GM20000 (cell line): ENCODE measurements at places on chromosomes 2 and 18.

DNA sequence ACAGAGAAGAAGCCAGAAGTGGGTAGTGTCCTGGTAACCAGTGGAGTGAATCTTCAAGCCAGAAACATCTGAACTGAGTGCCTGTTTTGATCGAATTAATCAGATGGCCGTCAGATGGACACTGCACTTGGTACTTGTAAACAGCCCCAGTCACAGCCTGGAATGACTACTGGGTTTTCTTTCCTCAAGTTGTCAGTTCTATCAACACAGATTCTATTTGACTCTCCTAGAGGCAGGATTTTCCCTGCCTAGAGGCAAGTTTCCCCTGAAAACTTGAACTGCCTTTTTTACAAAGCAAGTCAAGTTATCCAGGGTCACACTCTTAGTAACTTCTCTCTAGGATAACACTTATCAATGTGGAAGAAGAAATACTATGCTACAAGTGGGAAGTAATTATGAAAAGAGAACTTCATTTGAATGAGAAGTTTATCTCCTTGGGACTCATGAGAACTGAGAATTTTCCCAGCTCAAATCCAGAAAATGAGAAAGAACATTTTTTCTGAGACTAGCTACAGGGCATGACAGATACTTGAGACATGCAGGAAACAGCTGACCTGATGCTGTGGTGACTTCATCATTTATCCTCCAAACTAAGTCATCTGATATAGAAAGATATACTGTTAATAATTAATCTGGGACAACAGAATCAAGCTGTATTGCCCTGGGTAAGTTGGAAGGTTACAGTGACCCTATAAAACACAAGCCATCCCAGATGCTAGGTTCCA lies 36.0 kb downstream of the SULT1C2 start:
- DNase-seq, result no peak

- no peak for DNase-seq
Observed at GRCh38 chr2:170823898-170824215, 7.2 kb downstream of the GAD1 start.

- DNase-seq, result no peak
Observed at GRCh38 chr2:70633508-70633907, 79.9 kb upstream of the TGFA start.

GRCh38 chr2:190809876-190810525 lies 70.6 kb upstream of the GLS start:
- no peak for DNase-seq

GRCh38 chr2:30641765-30642345 lies 165.4 kb downstream of the CAPN13 start:
- DNase-seq, result no peak

DNA sequence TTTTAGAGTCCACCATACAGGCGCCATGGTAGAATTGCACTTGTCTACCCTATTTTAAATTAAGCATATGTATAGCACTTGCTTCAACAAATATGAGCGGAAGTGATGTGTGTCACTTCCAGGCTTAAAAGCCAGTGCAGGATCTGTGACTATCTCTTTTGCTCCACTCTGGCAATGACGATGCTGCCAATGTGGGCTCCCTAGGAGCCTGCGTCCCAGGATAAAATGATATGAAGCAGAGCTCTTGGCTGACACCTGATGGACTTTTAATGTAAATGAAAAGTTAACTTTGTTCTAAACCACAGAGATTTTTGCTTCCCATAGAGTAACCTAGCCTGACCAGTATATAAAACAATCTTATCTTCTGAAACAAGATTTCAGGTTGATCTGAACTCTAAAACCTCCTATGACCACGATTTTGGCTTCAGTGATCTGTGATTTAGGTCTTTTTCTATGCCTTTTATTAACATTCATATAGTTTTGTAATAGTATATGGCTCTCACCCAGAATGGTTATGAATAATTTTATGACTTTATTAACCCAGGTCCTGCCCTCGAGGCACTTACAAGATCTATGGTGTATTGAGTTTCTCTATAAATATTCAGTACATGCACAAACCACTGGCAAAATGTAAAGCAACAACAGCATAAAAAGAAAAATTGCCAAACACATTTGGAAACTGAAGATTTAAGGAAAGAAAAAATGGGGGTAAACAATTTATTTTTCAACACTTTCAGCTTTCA lies 422.5 kb upstream of the PIK3C3 start:
- no peak for DNase-seq

DNA sequence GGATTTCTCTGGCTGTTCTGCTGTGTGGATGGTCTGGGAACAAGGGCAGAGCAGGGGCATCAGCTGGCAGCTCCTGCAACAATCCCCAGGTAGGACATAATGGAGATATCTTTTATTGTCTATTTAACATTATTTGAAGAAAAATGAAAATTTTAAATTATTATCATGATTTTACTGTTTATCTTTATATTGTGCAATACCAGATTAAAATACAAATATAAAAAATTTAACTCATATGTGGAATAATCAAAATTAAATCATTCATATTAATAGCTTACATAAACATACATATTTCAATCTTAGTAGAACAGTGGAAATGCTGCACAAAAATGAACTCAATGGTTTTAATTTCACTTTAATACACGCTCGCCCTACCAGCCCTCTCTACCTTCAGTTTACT lies 70.6 kb upstream of the FAM110C start:
- DNase-seq, result no peak

- DNase-seq, result no peak
Observed at GRCh38 chr2:112818094-112818902, 18.3 kb downstream of the IL1B start.

- DNase-seq, result peak; percentile 61
Observed at GRCh38 chr2:105744909-105745853, at the start of gene NCK2. TSS of gene NCK2 (plus strand) at chr2:105744912. CDS start at chr2:105855064, 110,152 bp downstream.

GRCh38 chr2:218015586-218016521 lies 13.1 kb upstream of the TNS1 start:
- no peak for DNase-seq

GRCh38 chr2:19346983-19347618 lies 11.3 kb downstream of the OSR1 start:
- DNase-seq, result peak; percentile 28

- DNase-seq, result no peak
Observed at GRCh38 chr2:239979243-239980023, 45.7 kb downstream of the NDUFA10 start.

- DNase-seq, result no peak
Observed at GRCh38 chr2:48771241-48772014, 15.9 kb upstream of the LHCGR start.

- DNase-seq, result no peak
Observed at GRCh38 chr2:165970663-165971062, 17.1 kb upstream of the TTC21B start.

DNA sequence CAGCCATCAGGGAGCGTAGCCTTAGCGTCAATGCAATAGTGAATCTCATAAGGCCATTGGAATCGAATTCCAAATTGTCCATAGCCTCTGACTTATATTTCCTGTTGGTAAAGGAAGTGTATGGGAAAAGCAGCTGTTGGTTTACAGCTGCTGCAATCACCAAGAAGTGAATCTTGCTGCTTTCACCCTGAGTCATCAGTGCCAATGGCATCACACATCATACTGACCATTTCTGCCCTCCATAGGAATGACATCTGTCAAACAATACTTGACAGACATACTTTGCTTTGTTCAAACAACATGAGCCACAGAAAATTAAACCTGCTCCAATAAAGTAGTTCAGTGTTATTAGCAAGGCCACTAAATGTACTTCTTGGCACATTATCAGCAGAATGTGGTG lies 111.2 kb upstream of the KLHL29 start:
- DNase-seq, result no peak

DNA sequence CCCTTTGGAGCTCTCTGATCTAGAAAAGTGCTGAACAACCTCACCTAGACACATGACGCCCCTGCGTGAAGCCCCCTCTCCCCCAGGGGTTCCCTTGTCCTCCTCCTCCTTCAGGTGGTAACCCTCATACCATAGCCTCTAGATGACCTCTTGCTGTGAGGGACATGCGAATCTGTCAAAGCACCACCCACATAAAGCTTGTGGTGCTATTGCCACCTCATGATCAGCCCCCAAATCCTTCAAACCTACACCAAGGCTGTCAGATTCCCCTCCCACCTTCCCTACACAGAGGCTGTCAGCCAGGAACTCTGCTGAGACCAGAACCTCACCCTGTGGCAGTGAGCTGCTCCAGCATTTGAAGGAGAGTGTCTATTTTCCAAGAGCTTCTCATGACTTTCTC lies 43.1 kb upstream of the TEX51 start:
- no peak for DNase-seq

DNA sequence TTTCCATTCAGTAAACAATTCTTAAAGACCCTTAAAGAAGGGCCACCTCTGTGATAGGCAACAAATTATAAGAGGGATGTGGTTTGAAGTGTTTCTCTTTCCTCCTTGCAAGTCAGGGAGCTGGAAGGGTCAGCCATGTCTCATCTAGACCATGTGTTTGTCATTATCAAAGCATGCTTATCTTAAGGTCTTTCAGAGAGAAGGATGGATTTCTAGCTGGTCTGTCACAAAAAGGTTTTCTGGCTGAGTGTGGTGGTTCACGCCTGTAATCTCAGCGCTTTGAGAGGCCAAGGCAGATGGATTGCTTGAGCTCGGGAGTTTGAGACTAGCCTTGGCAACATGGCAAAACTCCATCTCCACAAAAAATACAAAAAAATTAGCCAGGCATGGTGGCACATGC lies 59.2 kb upstream of the PEX13 start:
- DNase-seq, result no peak

DNA sequence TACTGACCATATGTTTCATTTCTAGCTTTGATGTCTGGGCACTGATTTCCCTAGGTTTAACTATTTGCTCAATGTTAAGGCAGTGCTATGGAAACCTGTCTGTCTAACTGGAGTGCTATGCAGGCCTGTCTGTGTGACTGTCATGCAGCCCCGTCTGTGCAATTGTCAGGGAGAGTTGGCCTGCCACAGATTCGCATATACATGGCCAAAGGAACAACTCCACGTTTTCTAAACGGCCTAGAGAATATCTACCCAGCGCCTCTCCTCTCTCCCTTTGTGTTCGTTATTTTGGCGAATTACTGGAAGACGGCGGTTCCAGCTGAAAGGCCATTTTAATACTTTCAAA lies 59.6 kb upstream of the PSME4 start:
- DNase-seq, result no peak

- DNase-seq, result no peak
Observed at GRCh38 chr2:137435162-137435561, 529.1 kb upstream of the HNMT start.

DNA sequence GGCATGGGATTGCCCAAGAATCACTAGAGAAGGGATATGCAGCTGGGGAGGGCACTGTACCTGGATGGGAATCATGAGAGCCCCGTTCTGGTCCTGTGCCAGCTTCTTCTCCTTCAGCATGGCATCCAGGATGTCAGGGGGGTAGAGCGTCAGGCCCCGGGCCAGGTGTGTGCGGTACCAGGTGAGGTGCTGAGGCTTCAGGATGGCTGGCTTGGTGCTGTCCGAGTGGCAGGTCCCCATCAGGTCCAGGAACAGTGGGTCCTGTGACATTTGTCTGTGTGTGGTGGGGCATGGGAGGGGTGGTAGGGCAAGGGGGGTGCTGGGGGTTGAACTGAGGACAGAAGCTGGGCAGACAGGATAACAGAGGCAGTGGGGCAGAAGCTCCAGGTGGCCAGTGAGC lies 13.2 kb downstream of the CFAP65 start:
- no peak for DNase-seq

- no peak for DNase-seq
Observed at GRCh38 chr2:17520761-17521160, 2.5 kb upstream of the RAD51AP2 start.

DNA sequence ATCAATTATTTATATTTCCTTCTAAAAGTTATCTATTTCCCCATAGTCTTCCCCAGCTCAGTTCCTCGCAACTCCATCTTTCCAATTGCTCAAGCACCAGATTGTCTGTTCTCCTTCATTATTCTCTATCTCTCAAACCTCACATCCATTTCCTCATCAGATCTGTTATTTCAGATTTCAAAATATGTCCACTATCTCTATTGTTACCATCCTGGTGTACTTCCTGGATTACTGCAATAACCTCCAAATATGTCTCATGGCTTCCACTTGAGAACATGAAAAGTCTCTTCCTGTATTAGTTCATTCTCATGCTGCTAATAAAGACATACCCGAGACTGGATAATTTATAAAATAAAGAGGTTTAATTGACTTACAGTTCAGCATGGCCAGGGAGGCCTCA lies 641.7 kb upstream of the ZEB2 start:
- no peak for DNase-seq

GRCh38 chr2:139721411-139721995 lies 941.3 kb upstream of the NXPH2 start:
- DNase-seq, result no peak

DNA sequence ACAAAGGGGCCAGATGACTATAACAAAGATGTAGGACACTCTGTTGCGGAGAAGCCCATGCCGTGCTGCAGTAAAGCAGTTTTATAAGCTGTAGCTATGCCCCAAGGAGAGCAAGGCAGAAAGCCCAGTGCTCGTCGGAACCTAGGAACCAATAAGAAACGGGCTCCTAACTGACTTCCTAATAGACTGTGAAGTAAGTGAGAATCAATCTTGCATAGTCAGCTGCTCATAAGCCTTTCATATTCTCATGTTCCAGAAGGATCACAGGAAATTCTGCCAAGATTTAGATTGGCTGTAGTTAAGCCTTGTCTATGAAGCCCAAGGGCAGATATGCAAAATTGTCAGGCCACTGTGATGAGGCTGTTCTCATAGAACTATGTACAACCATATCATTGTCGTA lies 98.4 kb downstream of the RTTN start:
- no peak for DNase-seq

DNA sequence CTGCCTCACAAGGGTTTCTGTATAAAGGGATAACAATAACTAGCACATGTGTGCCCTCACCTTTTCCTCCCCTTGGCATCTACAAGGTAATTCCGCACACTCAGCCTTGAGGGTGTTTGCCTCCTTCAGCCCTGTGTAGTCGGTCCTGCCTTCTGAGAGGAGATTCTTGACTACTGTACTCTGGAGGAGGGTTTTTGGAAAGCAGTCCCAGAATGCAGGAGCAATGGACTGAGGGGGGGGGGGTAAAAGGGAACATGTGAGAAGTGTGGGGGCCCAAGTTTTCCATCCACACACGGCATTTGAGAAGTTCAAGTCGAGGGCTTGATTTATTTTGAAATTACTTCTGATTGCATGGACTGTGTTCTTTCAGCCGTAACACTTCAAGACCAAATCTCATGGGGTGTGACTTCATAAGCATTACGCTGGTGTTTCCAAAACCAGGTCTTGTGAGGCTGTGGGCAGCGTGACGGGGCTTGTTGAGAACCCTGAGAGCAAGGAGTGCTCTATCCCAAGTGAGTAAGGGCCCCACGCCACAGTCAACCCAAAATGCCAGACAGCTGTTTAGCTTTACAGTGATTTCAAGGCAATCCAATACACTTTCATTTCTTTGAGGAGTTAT lies 198.7 kb upstream of the MEIS1 start:
- no peak for DNase-seq

DNA sequence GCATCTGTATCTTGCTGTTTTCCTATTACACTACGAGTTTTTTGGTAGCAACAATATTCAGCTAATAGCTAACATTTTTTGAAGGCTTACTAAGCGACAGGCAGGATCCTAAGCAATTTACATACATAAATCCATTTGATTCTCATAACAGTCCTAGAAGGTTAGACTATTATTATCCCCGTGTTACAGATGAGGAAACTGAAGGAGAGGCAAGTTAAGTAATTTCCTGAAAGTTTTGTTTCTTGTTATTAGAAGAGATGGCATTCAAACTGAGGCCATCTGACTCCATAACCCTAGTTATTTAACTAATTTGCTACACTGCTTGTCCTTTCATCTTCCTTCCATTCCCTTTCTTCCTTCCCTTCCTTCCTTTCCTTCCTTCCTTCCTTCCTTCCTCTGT lies 68.2 kb downstream of the PDE1A start:
- no peak for DNase-seq

- DNase-seq, result no peak
Observed at GRCh38 chr18:63443829-63444228, 21.6 kb upstream of the VPS4B start.

- DNase-seq, result no peak
Observed at GRCh38 chr2:47002031-47002430, 86.4 kb upstream of the MCFD2 start.
